ENCODE measurements at places on chromosomes 13 and 19.

GRCh38 chr19:18289471-18290301 is 8.3 kb upstream of the JUND start:
- H3K4me1 ChIP-seq: peaks cover 26% of the 10 kb centered on the region
- no peaks in the 10 kb centered on the region for H3K36me3 ChIP-seq
- no peaks in the 10 kb centered on the region for H3K27me3 ChIP-seq
- peak overlapping the region; percentile 96 for H3K27ac ChIP-seq

GRCh38 chr13:31518645-31519044 is 220.7 kb upstream of the RXFP2 start:
- no peaks in the 10 kb centered on the region for H3K27me3 ChIP-seq
- H3K27ac ChIP-seq: no peak overlapping the region
- H3K4me3 ChIP-seq: no peak overlapping the region
- H3K4me1 ChIP-seq: no peaks in the 10 kb centered on the region

- no peak overlapping the region for H3K4me3 ChIP-seq
- H3K4me1 ChIP-seq: peaks cover 9% of the 10 kb centered on the region
- no peaks in the 10 kb centered on the region for H3K36me3 ChIP-seq
- no peaks in the 10 kb centered on the region for H3K27me3 ChIP-seq
- DNase-seq: no peak
- no peak overlapping the region for H3K27ac ChIP-seq
These were observed 46.3 kb downstream of the POLR1D start for GRCh38 chr13:27667946-27668345.

- H3K4me1 ChIP-seq: no peaks in the 10 kb centered on the region
- DNase-seq: no peak
- H3K27ac ChIP-seq: no peak overlapping the region
- no peaks in the 10 kb centered on the region for H3K27me3 ChIP-seq
- H3K4me3 ChIP-seq: no peak overlapping the region
These were observed 420.2 kb downstream of the KCTD12 start for GRCh38 chr13:76466043-76466442.

DNA sequence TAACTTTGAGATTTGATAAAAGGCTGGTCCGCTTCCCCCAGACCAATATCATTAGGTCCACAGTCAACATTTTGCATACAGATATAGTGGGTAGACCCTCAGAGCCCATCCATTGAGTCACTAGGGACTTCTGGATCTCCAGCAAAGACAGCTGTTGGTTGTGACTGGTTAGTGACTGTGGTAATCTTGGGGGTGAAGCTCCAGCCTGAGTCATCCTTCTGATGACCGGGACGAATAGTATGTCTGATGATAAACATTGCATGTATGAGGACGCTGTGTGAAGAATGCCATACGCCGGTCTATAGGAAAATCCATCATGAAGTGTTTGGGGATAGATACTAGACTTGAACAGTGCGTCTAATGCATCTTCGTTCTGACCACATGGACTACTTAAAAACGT is 307.0 kb downstream of the UQCRFS1 start:
- H3K4me3 ChIP-seq: no peak overlapping the region
- no peak for DNase-seq
- no peaks in the 10 kb centered on the region for H3K36me3 ChIP-seq
- H3K27me3 ChIP-seq: no peaks in the 10 kb centered on the region
- H3K4me1 ChIP-seq: no peaks in the 10 kb centered on the region
- no peak overlapping the region for H3K27ac ChIP-seq
